ENCODE measurements at places on chromosomes 13 and 19. TPM values are rescaled to one million over a fixed set of nuclear protein-coding genes. Genes with fewer than 3 reads are reported as not detected.

DNA sequence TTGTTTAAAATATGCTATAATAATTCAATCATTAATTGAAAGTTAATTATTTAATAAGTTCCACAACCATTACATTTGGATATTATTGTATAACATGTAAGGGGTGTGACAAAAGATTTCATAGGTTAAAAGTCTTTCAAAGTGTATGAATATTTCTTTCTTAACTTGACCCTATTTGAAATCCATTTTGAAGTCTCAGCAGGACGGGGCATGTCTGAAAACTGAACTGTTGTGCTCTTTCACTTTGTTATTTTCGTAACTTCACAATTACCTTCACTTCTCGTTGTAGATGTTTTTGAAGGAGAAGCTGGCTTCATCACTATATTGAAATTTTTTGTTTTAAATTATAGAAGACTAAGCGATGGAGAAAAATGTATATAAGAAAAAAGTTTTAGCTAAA, 1775.7 kb downstream of the PCDH9 start:
- no peak for DNase-seq

DNA sequence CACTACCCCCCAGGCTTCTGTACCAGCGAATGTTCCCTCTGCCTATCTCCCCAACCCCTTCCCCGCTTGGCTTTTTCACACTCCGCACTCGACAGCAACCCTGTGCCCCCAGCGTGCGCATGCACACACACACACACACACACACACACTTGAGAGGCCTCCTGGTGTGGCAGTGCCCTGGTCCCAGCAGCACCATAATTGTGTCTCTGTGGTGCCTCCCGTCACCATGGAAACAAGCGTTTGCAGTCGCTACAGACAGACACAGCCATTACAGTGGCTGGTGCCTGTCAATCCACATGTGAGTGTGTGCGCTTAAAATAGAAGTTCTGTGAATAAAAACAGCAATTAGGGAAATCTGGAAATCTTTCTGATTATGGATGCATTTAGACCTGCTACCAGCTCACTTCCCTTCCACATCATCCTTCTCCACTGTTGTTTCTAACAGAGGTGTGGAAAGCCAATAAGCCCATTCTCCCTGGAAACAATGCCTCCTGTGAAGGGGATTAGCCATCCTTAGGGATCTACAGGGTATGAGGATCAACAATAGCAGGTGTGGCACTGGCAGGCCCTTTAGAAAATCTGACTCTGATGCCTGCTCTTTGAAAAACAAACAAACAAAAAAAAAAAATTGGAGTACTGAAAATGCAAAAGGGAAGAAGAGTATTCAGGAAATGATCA, 146.3 kb downstream of the DCLK1 start:
- peak; percentile 15 for DNase-seq

GRCh38 chr19:48807590-48808308, 3.1 kb downstream of the BCAT2 start:
- DNase-seq = no peak

- peak; percentile 33 for DNase-seq
Measured at GRCh38 chr19:46704379-46705076, 12.4 kb downstream of the PRKD2 start.

- DNase-seq = no peak
Measured at GRCh38 chr19:11239377-11240000, at the start of gene ANGPTL8. TSS of gene ANGPTL8 (plus strand) at chr19:11239619. CDS start at chr19:11239638, 19 bp downstream.

GRCh38 chr19:12872255-12872654, 9.0 kb downstream of the DNASE2 start:
- no peak for DNase-seq

DNA sequence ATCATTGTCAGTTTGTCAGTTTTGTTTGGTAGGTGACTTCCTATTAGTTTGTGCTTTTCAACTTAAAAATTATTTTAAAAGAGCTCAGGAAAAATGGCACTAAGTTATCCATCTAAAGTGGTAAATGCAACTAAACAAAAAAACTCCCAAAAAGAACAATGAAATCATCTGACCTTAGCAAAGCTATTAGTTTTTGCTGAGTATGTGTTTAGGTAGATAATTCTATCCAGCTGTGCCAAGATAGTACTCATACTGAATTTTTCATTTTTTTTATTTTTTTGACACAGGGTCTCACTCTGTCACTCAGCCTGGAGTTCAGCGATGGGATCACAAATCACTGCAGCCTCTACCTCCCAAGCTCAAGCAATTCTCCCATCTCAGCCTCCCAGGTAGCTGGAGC, 645.3 kb downstream of the TBC1D4 start:
- DNase-seq = no peak

- no peak for DNase-seq
Measured at GRCh38 chr13:99203601-99204579, 3.2 kb downstream of the UBAC2 start.

- DNase-seq = no peak
Measured at GRCh38 chr13:57666131-57666953, 34.8 kb downstream of the PCDH17 start.

- DNase-seq = no peak
Measured at GRCh38 chr19:8120636-8121480, 28.5 kb downstream of the FBN3 start.

GRCh38 chr19:56612737-56613136, 17.6 kb downstream of the ZNF71 start:
- no peak for DNase-seq

- DNase-seq = no peak
Measured at GRCh38 chr13:35976126-35976525, 155.1 kb downstream of the DCLK1 start.

DNA sequence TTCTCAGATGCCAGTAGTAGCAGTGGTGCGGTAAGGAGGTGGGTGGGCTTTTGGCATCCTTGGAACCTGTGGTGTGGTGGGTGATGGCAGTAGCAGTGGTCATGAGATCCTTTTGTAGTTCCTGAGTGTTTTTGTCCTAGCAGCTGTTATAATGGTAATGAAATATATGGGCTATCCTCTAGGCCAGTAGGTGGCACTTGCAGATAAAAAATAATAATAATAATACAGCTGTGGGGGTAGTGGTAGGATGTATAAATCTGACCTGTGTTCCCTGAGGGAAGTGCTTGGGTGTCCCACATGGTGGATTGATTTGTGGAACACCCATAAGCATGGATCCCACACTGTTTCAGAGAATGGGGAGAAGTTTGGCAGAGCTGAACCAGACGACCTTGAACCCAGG, 334.0 kb downstream of the SLITRK5 start:
- no peak for DNase-seq

GRCh38 chr13:100315522-100315921, 226.6 kb downstream of the PCCA start:
- no peak for DNase-seq

DNA sequence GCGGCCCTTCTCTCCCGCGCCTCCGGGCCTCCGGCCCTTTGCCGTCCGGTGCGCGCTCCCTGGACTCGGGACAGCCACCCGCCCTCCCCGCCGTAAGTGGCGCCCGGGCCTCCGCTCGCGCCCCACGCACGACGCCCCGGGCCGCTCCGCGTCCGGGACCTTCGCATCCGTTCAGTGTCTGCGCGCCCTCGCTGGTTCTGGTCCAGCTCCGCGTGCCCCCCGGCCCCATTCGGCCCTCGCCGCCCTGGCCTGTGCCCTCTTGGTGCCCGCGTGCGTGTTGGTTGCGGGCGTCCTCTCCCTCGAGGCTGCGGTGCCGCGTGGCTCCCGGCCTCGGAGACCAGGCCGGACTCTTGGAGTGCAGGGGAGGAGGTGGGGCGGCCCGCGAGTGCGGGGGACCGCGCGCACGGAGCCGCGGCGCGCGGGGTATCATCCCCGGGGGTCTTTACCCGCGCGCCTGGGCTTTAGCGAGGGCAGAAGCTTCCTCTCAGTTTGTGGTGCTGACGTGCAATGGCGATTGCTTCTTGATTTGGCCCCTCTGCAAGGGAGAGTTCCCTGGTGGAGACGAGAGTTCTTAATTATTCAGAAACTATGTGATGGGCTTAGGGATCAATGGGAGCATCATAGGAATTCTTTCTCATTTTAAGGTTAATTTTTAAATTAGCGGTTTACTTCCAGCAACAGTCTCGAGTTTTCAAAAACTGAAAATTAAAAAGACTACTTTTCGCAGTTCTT, 757 bp downstream of the WASF3 start:
- DNase-seq = no peak

Gene ZNF829
- total RNA-seq = 2.1 TPM

Gene ZNF724
- 11.1 TPM for total RNA-seq

Gene LCP1
- 21.3 TPM for total RNA-seq

Gene ZNF17
- total RNA-seq = 5.2 TPM

Gene FSD1
- total RNA-seq = 14.7 TPM

Gene SPC24
- total RNA-seq = 55.4 TPM

Gene CLEC17A
- not detected for total RNA-seq

Gene APOC4
- not detected for total RNA-seq

Measured in M059J (cell line).